Brain pericyte (primary cell): ENCODE measurements at places on chromosomes 6 and 20.

DNA sequence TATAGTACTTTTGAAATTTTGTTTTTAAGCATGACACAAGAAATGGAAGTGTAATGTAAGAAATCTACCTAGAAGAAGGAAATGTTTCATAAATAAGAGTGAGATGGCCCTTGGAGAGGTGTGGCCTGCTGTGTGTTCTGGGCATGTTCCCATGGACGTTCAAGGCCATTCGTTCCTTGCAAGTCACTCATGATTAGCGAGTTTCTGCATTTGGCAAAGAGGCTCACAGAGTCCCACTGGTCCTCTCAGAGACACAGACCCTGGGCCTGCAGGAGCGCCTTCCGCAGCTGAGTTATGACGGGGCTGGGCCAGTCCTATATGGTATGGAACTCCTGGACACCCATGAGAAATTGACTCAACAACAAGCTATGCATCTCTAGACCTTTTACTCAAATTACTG, 7.2 kb downstream of the THBS2 start:
- DNase-seq: no peak

- DNase-seq: peak; percentile 48
Observed at GRCh38 chr6:117531346-117531745, 48.9 kb downstream of the DCBLD1 start.

DNA sequence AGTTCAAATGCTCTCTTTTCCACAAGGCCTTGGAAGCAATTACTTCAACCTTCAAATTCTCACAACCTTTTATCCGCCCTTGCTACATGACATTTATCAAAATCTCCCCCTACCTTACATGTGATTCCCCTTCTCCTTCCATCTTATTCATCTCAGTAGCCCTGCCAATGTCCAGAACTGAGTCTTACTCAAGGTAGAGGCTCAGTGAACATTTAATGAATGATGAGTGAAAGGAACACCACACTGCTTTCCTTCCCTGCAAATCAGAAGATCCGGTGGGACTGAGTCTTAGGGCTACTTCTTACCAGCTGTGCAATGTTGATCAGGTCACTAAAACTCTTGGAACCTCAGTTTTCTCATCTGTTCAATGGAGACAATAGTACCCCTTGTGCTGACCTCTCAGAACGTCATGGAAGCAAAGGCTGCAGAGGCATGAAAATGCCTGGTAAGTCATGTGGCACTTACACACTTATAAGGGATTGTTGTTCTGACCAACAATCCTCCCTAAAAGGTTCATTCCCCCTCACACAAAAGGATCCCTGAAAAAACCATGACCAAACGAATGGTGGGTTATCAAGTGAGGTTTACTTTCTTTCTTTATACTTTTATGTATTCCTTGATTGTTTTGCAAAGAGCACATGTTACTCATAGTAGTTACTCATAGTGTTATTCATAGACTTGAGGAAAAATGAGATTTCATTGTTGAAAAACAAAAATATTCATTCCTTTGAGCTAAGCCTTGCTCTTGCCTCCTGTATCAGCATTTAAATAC, 6.5 kb downstream of the MDGA1 start:
- DNase-seq: no peak

DNA sequence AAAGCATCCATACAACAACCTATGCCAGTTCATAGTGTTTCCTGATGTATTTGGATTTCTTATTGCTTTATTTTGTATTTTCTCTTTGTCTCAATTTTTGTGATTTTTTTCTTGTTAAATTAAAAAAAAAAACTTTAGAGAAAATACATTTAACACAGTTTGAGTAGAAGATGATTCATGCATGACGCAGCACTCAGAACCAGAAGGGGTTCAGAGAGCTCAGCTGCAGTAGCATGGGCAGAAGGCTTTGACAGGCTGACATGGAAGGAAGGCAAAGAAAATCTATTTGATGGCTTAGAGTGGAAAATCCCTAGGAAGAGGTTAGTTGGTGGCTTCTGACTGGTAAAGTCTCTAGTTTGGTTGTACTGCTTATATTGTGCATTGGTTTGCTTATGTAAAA, 207.2 kb upstream of the STXBP5 start:
- peak; percentile 53 for DNase-seq

- DNase-seq: no peak
Observed at GRCh38 chr20:7722564-7722963, 217.7 kb downstream of the HAO1 start.

DNA sequence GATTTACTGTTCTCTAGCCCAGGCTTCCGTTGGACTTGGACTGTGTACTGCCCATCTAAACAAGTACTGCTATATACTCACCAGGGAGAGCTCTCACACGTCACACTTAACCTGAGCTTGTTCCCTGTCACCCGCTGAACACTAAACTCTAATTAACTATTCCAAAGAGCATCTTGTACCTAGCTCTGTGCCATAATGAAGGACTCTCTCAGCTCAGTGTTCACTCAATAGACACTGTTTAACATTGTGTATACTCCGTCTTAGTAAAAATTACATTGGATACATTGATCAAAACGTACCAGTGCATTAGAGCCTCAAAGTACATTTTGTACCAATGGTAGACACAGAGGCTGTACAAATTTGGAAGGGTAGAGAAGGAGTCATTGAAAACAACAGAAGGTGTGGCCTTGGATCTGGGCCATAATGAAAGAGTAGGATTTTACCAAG, 55.4 kb upstream of the EPHA7 start:
- no peak for DNase-seq

DNA sequence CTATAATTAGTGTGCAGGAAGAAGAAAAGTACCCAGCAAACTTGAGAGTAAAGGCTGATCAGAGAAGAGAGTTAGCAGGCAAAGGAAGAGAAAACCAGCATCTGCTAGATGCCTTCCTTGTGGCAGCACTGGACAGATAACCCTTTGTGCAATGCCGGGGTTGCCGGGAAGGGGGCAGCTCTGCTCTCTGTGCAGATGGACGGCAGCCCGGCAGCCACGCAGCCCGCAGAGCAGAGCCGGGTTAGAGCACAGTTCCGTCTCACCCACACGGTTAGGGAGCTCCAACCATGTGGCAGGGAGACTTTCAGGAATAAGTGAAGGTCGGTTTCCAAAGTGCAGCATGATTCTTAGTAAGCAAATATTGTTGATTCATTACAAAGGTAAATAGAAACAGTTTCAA, 80.0 kb upstream of the RPS6KA2 start:
- DNase-seq: no peak

DNA sequence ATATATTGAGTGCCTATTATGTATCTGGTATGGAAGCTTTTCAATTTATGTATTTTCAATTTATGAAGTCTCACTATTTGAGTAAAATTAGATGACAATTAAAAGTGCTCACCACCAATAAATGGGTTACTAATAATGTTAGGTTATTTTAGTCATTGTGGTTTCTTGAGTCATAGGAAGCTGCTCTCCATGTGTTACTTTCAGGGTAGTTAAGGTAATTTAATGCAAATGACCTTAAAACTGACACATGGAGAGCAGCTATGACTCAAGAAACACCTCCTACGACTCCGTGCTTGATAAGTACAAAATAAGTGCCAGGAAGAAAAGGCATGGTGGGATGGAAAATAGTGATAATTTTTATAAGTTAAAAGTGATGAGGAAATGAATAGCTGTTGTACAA, 16.5 kb upstream of the TINAG start:
- DNase-seq: no peak

DNA sequence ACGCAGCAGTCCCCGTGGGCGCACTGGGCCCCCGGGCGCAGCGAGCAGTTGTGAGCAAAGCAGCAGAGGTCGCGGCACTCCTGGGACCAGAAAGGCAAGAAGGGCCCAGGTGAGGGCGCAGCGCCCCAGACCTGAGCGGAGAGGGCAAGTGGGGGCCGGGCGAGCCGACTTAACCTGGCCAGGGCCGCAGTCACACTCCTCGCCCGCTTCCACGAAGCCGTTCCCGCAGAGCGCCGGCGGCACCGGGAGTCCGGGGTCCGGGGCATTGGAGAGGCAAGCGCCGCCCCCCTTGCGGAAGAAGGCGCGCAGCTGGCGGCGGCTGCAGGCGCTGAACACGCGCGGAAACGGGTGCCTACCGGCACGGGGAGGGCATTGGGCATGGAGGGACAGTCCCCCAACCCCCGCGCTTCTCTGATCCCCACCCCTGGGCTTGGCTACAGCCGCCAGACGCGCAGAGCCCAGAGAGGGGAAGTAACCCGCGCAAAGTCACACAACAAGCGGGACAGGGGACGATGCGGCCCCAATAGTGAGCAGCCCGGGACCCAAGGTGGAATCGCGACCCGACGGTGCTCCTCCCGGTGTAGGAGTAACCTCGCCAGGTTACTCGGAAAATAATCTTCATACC, 9.2 kb downstream of the ADAM33 start:
- DNase-seq: no peak

DNA sequence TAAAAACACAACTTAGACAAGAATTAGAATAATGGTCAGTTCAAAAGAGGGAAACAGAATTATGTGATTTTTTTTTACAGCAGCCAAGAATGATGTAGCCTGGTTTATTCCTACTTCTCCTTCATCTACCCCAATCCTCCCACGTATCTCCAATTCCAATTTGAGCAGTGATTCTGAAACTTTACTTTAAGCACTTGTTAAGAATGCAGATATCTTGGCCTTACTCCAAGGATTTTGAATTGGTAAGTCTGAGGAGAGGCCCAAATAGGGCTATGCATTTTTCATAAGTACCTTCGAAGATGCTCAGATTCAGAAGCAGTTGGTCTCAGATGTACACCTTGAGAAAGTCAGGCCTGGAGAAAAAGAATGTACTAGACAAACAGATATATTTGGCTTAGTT, 233.4 kb upstream of the FLRT3 start:
- no peak for DNase-seq

DNA sequence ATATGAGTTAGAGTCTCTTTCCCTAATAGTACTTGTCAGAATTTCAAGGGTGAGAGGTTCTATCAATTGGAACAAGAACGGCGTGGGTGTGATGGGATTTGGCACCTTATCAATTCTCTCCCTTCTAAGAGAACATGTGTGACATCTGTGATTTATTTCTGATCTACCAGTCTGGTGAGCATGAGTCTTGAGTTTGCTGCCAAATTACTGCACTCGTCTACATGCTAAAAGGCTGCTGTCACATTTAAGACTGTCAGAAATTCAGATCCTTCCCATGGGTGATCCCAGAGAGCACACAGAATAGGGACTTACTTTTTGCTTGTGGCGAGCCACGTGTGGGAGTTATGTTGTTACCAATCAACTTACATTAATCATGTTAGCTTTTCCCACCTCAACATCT, 370.2 kb upstream of the SASH1 start:
- DNase-seq: no peak

DNA sequence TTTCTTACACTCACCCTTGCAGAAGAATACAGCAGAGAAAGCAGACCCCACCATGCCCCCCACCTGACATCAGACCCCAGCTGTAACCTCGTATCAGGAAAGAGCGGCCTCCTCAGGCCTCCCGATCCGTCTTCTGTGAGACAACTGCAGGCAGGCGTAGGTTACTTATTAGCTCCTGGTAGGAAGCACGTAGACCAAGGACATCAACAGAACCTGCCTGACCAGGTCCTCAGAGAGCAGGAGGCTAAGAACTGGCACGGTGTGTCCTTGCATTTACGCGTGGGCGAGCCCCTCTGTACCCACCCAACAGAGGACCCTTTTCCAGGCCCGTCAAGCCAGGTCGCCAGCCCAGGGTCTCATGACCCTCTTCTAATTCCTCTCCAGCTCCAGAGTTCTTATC, 51.0 kb downstream of the ABHD12 start:
- no peak for DNase-seq

- DNase-seq: no peak
Observed at GRCh38 chr6:152068622-152069261, 261.3 kb downstream of the ESR1 start.

- DNase-seq: no peak
Observed at GRCh38 chr6:134884752-134885151, 65.1 kb downstream of the ALDH8A1 start.

DNA sequence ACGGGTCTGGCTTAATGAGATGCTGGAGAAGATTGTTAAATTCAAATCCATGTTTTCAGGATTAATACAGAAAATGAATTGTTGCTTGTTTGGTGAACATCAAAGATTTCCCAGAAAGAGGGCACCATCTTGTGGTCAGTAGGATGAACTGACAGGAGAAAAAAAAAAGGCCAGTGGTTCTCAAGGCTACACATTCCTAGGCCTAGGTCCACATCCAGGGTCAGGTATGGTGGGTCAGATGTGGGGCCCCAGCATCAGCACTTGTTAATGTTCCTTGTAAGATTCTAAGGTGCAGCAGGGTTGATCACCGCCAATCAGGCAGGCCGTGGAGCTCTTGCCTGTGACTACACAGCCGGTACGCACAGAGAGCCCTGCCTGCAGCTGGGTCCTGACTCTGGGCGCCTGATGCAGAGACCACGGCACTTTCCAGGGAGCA, 34.0 kb upstream of the FOXO3 start:
- no peak for DNase-seq

- DNase-seq: no peak
Observed at GRCh38 chr20:1500496-1500895, 9.3 kb upstream of the SIRPB2 start.

DNA sequence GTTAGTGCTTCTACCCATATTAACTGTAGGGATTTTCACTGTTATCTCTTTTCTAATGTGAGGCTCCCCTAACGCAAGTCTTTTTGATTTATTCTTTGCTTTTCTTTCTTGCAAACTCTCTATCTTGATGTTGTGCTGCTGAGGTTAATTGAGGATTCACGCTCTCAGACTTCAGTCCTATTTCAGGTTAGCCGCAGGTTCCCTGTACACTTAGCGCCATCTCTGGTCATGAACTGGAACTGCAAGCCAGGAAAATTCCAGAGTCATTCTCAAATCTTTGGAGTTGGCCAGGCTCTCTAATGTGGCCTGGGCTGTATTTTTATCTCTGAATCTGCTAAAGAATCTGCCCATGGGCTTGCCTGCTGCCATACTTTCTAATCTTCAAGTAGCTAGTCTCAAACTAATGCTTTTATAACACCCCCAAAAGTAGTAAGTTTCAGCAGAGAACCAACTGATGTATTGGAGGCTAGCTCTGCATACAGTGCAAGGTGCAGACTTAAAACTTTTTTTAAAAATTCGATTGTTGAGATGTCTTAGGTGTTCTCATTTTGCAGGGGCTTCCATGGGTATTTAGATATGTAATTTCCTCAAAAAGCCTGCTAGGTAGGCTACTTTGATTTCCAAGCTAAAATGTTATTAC, 91.1 kb upstream of the OPRM1 start:
- peak; percentile 13 for DNase-seq

GRCh38 chr6:12068899-12069557, 56.9 kb downstream of the HIVEP1 start:
- no peak for DNase-seq

- DNase-seq: no peak
Observed at GRCh38 chr6:150681578-150682395, 82.1 kb downstream of the PLEKHG1 start.

DNA sequence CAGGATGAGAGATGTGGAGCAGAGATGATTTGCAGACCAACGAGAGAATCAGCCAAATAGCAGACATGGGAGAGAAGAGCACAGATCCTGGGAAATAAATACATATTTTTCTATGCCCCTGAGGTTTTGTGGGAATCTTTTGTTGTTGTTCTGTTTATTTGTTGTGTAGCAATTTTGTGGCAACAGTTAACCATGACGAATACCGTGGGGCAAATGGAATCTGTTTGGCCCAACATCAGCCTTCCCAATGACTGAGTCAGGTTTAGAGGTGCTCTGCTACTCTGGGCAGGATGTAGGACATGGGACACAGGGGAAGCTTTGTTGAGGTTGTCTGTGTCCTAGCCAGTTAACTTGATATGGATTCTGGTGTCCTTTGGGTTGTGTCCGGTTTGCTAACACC, 7.9 kb upstream of the SLC2A10 start:
- DNase-seq: no peak
